ENCODE measurements at places on chromosomes 7 and 10.

GRCh38 chr7:156176039-156176438, 363.8 kb upstream of the SHH start:
- DNase-seq, result no peak
- no peaks in the 10 kb centered on the region for H3K4me1 ChIP-seq
- H3K4me3 ChIP-seq, result no peak overlapping the region
- no peaks in the 10 kb centered on the region for H3K27me3 ChIP-seq
- no peaks in the 10 kb centered on the region for H3K36me3 ChIP-seq

GRCh38 chr10:132724446-132724845, 61.5 kb downstream of the NKX6-2 start:
- no peaks in the 10 kb centered on the region for H3K27me3 ChIP-seq
- no peak overlapping the region for H3K27ac ChIP-seq
- no peak overlapping the region for H3K4me3 ChIP-seq
- no peaks in the 10 kb centered on the region for H3K36me3 ChIP-seq
- DNase-seq, result no peak

- H3K27ac ChIP-seq, result no peak overlapping the region
- no peaks in the 10 kb centered on the region for H3K27me3 ChIP-seq
- no peak overlapping the region for H3K4me3 ChIP-seq
- H3K4me1 ChIP-seq, result peaks cover 18% of the 10 kb centered on the region
- peaks cover 5% of the 10 kb centered on the region for H3K36me3 ChIP-seq
- DNase-seq, result no peak
Measured at GRCh38 chr7:100065452-100066186, 15.9 kb downstream of the ZNF3 start.

DNA sequence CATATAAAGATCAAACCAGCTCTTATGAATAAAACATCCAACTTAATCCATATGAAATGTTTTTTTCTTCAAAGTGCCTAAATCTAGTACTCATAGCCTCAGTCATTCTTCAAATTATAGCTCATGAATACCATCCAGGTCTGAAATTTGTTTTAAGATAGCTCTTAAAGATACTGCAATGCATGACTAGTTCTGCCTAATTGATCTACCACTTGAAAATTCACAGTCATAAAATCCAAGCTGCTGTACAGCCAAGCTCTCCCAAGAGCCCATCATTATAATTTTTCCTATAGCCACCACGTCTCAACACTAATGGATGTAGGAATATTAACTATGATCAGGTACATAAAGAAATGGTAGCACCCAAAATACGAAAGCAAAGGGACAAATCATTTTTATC, 87.9 kb upstream of the RNF148 start:
- H3K27me3 ChIP-seq, result no peaks in the 10 kb centered on the region
- H3K27ac ChIP-seq, result no peak overlapping the region
- H3K4me3 ChIP-seq, result no peak overlapping the region

DNA sequence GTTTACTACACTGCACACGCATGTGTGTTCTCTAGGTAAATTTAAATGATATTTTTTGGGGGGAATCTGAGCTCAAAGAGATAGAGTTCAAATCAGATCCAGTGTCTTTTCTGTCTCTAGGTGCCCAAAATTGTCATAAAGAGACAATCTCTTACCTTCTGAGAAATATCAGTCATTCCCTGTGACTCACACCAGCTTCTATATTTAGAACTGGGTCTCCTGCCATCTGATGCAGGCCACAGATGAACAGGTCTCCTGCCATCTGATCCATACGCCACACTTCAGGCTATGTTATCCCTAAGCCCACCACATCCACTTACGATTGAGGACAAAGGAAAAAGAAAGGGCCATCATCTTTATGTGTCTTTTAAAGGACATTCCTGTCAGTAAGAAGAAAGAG, 136.3 kb upstream of the LAMB4 start:
- H3K36me3 ChIP-seq, result no peaks in the 10 kb centered on the region
- H3K27ac ChIP-seq, result no peak overlapping the region
- no peaks in the 10 kb centered on the region for H3K4me1 ChIP-seq
- H3K27me3 ChIP-seq, result no peaks in the 10 kb centered on the region
- DNase-seq, result no peak
